Stimulated activated CD4-positive, alpha-beta T cell treated with anti-CD3 and anti-CD28 coated beads, Interleukin-2, amount 100 ng/mL, for 48 hours (primary cell): ENCODE measurements at places on chromosomes 1 and 21.

GRCh38 chr21:45308194-45309068 is 20.7 kb upstream of the POFUT2 start:
- DNase-seq: no peak

DNA sequence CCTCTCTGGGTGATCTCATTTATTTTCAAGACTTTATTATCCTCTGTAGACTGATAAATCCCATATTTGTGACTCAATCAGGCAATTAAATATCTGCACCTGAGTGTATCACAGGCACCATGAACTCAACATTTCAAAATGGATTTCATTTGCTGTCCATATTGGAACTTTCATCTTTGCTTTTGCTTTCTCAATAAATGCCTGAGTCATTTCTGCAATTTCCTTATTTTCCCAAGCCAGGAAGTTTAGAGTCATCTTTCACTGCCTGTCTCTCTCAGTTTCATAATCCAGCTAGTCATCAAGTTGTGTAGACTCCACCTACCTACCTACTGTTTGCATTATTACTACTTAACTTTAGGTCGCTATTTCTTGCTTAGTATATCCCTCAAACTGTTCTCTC is 540.9 kb downstream of the LMO4 start:
- DNase-seq: no peak

DNA sequence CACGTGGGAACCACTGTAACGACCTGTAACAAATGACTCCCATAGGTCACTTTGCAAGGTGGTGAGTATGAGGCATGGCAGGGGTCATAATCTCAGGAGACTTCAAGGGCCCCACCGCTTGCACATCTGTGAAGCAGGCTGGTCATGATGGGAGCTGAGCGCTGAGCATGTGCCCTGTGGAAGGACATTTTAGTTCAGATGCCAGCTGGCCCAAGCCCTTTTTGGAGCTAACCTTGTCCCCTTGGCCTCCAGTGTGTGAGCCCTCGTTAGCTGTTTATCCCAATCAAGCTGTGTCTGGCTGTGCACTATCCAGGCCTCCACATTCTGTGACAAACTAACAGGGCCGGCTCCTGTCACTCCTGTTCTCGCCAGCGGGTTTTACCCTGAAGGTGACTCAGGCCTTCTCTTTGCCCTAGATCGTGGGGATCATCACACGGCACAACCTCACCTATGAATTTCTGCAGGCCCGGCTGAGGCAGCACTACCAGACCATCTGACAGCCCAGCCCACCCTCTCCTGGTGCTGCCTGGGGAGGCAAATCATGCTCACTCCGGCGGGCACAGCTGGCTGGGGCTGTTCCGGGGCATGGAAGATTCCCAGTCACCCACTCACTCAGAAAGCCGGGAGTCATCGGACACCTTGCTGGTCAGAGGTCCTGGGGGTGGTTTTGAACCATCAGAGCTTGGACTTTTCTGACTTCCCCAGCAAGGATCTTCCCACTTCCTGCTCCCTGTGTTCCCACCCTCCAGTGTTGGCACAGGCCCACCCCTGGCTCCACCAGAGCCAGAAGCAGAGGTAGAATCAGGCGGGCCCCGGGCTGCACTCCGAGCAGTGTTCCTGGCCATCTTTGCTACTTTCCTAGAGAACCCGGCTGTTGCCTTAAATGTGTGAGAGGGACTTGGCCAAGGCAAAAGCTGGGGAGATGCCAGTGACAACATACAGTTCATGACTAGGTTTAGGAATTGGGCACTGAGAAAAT is 7.6 kb downstream of the NPPA start:
- DNase-seq: no peak

GRCh38 chr1:202084791-202085681 is 37.7 kb upstream of the GPR37L1 start:
- no peak for DNase-seq

DNA sequence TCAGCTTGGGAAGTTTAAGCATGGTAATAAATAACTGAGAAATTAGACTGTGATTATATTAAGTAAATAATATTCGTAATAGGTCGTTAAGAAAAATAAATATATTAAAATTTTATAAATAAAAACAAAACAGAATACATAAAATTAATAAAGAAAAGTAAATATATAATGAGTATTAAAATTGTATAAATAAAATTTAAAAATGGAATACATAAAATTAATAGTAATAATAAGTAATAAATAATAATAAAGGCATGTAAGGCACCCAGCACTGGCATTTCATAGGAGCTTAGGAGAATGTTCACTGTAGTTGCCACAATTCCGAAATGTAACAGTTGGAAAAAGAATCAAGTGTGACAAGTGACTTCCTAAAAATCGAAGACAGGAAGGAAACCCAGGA is 45.8 kb upstream of the FHAD1 start:
- no peak for DNase-seq

DNA sequence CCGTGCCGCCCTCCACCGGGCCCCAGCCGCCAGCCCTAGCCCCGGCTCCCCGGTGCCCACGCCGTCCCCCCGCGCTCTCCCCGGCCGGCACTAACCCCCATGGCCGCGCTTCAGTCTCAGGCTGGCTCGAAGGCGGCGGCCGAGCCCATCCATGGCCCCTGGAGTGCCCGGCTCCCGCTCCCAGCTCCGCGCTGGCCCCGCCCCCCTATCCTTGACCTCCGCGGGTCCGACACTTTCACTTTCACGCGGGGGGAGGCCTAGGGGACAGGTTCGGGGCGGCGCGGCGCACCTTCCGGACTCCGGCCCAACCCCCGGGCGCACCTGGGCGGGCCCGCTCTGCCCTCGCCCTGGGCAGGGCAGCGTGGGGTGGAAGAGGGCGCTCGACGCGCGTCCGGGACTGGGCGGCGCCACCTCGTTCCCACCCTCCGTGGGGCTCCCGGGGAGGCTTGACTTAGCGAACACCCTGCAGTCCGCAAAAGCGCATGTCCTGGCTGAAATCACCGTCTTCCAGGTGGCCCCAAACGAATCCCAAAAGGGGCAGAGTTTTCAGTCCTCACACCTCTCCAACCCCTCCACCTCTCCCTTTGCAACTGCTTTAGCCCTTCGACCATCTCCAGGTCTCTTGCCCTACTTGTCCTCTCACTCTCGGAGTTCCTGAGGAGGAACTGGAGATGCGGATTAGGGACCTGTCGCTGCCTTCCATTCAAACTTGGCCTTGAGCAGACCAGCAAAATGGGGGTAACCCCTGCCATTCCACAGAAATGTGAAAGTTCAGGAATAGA is 3.9 kb upstream of the DENND2D start:
- no peak for DNase-seq

GRCh38 chr1:172482044-172482443 is 38.2 kb upstream of the PIGC start:
- DNase-seq: no peak

GRCh38 chr1:33334081-33334552 is 13.2 kb upstream of the A3GALT2 start:
- no peak for DNase-seq

DNA sequence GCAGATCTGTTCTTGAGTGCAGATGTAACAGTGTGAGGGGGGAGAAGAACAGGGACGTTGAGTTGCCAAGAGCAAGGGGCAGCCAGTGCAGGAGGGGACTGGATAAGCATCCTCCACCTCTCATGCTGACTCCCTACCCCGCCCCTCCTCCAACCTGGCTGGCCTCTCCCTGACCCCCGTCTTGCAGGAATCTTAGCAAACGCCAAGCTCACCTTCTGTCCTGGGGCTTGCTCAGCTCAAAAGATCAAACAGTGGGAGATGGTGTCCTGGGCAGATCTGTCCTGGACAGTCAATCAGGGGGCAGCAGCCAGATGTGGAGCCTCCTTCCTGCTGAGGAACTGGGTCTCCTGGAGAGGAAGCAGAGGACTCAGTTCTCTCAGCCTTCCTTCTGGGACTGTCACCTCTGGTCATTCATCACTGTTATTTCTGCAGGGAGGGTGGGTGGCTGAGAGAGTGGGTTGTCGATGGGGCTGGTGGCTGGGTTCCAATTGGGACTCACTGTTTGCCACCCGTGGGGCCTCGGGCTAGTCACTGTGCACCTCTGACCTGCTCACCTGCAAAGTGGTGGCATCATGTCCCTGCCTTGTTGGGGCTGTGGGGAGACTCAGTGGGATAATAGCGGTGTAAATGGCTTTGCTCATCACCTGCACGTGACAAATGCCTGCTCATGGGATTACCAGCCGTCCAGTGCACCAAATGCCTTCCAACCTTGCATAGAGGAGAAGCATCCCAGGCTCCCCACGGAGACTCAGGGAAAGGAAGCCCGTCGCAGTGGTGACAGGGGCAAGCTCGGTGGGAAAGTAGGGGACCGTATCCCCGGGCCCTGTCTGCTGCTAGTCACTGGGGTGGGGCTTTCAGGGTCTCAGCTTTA is 154.4 kb downstream of the PTPRU start:
- DNase-seq: no peak

GRCh38 chr1:200925831-200926230 is 31.1 kb downstream of the INAVA start:
- no peak for DNase-seq

DNA sequence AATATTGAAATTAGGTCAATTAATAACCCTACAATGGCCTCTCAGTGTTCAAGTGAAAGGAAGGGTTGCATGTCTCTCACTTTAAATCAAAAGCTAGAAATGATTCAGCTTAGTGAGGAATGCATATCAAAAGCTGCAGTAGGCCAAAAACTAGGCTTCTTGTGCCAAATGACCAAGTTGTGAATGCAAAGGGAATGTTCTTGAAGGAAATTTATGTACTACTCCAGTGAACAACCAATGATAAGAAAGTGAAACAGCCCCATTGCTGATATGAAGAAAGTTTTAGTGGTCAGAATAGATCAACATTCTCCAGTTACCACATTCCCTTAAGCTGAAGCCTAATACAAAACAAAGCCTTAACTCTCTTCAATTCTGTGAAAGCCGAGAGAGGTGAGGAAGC is 10.0 kb downstream of the MAEL start:
- DNase-seq: no peak

GRCh38 chr1:111656086-111657017 is 36.8 kb downstream of the RAP1A start:
- no peak for DNase-seq

DNA sequence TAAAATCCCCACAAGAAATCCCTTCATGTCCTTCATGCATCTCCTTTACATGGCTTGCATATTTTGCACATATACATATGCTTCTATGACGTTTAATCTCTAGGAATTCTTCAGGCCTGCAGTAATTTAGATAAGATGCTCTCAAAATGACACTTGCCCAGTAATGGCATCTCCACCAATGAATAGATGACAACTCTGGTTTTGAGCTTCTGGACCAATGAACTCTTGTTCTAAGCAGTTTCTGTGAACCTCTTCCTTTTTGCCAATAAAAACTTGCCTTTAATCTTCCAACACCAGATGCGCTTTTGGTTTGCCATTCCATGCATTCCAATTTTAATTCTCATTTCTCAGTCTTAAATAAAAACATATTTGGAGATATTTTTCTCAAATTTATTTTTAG is 189.8 kb upstream of the OLFM3 start:
- no peak for DNase-seq

- DNase-seq: no peak
These were observed 10.6 kb upstream of the SIM2 start for GRCh38 chr21:36688324-36688723.

GRCh38 chr1:56758794-56759193 is 60.4 kb downstream of the FYB2 start:
- no peak for DNase-seq
